Nephron progenitor cell (in vitro differentiated cells): ENCODE measurements at places on chromosomes 16 and 17.

DNA sequence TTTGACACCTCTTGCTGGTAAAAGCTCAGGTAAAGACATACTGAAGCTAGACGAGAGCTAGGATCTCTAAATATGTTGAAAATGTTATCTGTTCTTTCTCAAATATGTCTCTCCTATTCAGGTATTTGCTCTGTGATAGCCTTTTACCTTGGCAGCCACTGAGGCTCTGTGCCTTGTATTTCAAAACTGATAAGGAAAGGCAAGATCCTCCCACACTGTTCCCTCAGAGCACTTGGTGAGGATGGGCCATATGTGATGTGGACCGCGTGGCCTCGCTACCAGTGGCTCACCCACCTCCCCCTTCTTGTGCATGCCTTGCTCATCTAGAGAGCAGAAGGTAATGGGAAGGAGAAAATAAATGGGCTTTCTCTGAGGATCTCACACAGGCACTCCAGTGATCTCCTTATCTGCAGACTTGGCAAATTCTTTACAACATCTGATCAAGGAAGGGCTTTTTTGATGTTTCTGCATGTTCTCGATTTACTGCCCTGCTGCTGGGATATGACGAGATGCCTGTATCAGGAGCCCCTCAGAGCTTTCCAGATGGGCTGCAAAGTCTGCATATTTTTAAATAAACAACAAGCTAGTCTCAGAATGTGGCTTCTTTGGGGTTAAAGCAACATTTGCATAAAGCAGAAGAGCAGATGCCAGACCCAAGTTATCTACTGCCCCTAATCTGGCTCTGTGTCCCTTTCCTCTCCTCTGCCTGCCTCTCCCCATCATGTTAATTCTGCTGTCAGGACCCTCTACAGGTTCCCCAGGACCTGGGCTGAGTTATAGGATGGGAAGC is 16.9 kb downstream of the HOXB1 start:
- DNase-seq: no peak

DNA sequence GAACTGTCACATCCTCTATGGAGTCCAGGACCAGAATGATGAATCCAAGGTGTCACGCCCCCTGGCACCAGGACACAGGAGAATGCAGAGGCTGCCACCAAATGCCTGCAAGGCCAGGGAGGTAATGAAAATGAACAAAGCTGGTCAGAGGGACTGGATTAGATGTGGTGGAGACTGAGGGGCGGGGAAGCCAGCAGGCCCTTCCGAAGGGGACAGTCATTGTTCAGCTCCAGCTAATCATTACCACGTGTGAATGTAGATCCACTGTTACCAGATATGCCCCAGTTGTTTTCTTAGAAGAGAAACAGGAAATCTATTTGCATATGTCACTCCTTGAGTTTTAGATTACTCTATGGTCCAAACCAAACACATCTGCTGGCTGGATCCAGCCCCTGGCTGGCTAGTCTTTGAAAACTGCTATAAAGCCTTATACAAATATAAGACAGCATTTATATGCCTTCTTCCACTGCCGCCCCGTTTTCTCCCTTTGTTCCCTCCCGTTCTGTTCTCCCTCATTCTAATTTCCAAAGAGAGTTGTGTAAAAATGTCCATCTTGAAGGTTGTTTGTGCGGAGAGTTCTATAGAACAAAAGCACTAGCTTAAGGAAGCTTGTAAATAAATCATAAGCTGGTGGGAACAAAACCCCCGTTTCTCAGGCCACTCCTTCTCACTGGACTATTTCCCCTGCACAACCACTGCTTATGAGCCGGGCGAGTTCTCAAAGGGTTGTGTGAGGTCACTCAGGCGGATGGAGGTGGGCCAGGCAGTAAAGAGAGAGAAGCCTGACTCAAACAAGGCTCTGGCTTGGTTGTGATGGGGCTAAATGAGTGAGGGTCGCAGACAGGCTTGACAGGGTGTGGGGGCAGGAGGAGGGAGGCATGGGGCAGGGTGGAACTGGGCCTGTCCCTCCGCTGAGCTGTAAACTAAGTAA is 14.2 kb downstream of the CRYM start:
- peak; percentile 30 for DNase-seq

DNA sequence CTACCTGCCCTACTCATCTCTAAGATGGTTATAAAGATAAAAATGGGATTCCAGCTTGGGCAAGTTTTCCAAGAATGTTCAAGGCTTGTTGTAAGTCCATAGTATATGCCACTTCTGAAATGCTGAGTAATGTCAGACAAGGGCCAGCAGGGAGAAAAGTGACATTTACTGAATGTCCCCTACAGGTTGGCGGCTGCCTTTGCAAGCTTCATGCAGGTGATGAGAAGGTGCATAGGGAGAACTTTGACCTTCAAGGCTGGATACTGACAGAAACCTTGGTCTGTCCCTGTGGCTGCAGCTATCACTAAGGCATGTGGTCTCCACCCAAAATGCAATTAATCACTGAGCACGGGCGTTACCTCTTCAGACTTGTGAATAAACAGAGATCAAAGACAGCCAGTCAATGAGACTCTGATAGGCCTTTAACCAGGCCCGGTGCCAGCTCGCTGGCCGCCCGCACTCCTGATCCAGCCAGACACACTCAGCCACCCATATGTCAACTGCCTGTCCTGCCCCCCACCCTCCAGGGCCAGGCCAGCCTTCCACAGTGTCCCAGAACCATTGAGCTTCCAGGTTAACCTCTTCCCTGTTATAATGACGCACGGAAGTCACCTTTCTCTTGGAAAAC is 26.8 kb upstream of the AXIN2 start:
- no peak for DNase-seq

DNA sequence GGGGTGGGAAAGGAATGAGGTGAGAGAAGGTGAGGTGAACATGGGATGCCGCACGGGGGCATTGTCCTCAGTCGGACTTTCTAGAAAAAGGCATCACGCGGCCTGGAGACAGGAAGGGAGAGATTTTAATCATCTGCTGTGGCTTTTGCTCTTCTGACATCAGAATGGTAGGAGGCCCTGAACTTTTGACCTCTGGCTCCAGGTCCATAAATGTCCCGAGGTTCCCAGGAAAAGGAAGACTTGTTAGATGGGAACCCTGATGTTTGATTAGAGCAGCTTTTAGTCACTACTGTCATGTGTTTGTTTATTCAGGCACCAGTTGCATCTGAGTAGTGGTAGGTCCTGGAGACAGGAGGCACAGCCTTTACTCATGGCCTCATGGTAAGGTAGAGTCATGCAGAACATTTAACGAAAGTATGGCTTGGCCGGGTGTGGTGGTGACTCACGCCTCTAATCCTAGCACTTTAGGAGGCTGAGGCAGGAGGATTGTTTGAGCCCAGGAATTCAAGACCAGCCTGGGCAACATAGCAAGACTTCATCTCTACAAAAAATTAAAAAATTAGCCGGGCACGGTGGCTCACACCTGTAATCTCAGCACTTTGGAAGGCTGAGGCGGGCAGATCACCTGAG is 203.1 kb downstream of the MSI2 start:
- no peak for DNase-seq

GRCh38 chr17:1515640-1516387 is 598 bp downstream of the INPP5K start:
- DNase-seq: peak; percentile 44

DNA sequence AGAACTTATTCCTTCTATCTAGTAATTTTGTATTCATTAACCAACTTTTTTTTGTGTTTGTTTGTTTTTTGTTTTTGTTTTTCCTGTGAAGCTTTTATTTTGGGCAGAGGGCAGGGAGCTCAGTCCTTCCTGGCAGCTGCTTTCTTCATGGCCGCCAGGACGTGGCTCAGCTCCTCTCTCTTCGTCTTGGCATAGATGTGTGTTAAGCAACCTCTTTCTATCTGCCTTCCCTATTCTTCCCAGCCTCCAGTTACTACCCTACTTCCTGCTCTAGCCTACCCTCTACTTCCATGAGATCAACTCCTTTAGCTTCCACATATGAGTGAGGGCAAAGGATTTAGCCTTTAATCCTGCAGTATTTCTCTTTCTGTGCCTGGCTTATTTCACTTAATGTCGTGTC is 8.2 kb upstream of the BRD7 start:
- DNase-seq: no peak

DNA sequence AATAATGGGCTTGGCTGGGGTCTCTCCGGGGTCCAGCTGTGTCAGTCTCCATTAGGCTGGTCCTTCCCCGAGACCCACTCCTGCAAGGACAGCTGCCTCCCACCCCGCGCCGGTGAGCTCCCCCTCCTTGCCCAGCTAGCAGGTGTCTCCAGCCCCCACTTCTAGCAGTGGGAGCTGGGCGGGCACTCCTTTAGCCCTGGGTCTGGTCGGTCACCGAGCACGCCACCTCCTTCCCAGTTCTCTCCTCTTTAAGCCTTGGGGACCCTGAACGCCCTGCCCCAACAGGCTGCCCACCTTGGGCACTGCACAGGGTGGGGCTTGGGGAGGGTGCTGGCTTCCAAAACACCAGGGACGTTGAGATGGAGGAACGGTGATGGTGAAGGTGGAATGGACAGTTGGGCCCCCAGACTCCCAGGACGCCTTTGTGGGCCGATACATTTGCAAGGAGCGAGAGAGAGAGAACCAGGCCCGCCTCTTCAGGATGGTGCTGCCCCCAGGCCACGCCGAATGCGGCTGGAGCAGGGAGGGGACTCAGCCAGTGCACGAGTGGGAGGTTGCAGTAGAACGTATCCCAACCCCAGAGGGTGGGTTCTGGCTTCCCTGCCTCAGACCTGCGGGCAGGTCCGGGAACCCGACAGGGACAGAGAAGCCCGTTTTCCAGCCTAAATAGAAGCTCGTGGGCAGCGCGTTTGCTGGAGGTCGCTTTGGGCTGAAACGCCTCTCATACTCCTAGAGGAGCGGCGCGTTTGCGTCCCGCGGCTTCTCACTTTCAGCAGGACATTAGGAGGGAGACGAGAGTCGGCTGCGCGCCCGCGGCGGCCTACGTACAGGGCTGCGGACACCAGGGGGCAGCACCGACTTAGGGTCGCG is 10.7 kb downstream of the TBX2 start:
- peak; percentile 90 for DNase-seq

- DNase-seq: no peak
These were observed 138.5 kb downstream of the DNAH9 start for GRCh38 chr17:11736613-11737312.

- DNase-seq: no peak
These were observed 5.8 kb downstream of the TRIM25 start for GRCh38 chr17:56908001-56908542.
